Hematopoietic multipotent progenitor cell treated with erythropoietin and hydrocortisone succinate and interleukin-3 and kit ligand, for 15 days (in vitro differentiated cells): ENCODE measurements at places on chromosomes 2 and 18.

- no peak for DNase-seq
These were observed 45.1 kb downstream of the CELF4 start for GRCh38 chr18:37520508-37520907.

DNA sequence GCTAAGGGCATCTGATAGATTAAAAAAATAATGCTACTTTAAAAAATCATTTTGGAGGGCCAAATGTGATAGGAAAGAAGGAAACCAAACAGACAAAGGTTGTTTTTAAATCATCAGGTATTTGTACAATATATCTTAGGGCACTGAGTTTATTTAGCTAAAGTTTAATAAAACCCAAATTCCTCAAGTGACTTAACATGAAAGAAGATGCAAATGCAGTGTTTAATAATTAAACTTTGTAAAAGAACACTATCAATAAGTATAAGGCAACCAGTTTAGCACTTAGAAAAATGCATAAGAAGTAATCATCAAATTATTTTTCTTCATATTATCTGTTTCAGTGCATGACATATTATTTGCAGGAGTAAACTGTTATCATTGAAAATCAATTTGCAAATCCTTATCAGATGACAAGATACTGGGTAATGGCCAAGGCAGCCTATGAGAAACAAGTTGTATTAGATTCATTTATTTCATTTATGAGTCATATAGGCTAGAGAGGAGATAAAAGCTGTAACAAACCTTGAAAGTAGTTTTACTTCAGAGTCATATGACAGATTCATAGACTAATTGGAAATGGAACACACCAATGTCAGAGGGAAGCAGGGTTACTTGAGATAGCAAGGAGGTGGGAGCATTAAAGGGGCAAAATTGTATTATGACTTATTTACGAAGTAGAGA, 165.5 kb downstream of the GCA start:
- no peak for DNase-seq

- DNase-seq: peak; percentile 9
These were observed 5.0 kb downstream of the RUFY4 start for GRCh38 chr2:218074031-218074430.

GRCh38 chr2:3307901-3308300, 69.7 kb downstream of the EIPR1 start:
- DNase-seq: no peak

GRCh38 chr2:96824079-96824870, 8.2 kb downstream of the CNNM3 start:
- no peak for DNase-seq

DNA sequence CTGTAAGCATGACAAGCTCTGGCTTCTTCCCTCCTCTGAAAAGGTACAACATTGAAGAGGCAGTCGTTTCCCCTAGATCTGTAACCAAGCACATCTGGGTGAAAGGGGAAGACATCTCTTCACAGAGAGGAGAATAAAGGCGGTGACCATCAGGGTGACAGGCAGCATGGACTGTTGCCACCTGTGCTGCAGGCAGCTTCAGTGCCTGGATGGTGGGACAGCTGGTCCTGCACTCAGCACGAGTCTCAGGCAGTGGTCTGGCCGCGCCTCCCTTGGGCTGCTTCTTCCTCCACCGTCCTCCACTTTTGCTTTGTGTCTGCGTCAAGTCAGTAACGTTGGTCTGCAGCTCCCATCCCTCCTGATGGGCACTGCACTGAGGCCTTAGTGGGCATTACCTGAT, 264.4 kb downstream of the NEDD4L start:
- DNase-seq: no peak

- DNase-seq: no peak
These were observed 886 bp downstream of the PRKCE start for GRCh38 chr2:45652090-45653031.

DNA sequence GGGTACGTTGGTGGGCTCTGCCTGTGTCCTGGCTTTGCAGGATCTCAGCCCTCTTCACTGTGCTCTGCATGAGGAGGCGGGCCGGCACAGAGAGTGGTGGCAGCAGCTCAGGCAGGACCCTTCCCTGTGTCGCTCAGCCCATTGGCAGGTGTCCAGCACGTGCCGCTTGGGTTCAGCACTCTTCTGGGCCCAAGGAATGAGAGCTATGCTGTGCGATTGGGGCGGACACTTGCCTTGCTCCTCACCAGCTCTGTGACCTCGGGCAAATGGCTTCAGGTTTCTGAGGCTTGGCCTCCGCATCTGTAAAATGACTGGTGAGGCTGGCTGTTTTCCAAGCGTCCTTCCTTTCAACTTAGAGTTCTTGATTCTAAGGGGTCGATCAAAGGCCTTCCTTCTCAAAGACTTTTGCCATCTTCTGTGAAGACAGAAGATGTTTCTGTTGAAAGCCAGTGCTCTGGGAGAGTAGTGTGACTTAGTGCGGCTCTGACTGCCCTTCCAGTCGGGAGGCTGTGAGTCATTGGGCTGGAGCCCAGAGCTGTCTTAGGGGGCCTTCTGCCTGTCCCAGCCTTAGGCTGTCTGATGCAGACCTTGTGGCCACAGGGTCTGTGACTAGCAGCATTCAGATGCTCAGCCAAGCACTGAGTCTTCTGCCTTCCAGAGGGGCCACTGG, 35.6 kb downstream of the GLI2 start:
- no peak for DNase-seq

GRCh38 chr2:86704459-86704971, 15.6 kb upstream of the RMND5A start:
- DNase-seq: no peak

- no peak for DNase-seq
These were observed 160.7 kb downstream of the IKZF2 start for GRCh38 chr2:212990697-212991096.

GRCh38 chr2:287911-288757, at the start of gene ALKAL2:
TSS of gene ALKAL2 (minus strand) at chr2:288091. CDS start at chr2:287835, 256 bp downstream.
- no peak for DNase-seq

DNA sequence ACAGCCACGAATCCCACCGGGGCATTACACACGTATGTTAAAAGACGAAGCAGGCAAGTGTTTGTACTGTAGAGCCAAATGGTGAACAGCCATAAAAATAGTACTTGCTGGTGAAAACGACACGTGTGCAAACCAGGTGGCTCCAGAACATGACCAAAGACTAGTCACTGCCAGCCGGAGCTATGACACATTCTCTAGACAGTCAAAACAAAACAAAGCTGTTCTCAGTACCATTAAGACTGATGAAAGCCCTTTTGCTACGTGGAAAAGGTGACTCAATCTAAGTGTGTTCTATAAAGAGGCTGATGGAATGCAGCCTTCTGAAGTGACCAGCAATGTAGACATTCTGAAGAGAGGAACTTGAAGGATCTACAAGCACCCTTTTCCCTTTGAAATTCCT, 367.7 kb upstream of the NETO1 start:
- DNase-seq: no peak

- DNase-seq: no peak
These were observed 201.6 kb downstream of the ERBB4 start for GRCh38 chr2:212337036-212337435.

- peak; percentile 67 for DNase-seq
These were observed at the start of gene YES1 for GRCh38 chr18:811892-812375. TSS of gene YES1 (minus strand) at chr18:812242. CDS start at chr18:756827, 55,415 bp downstream.
